Left colon (tissue), 2 donors: ENCODE measurements at places on chromosomes 4 and X. TPM values are rescaled to one million over a fixed set of nuclear protein-coding genes. Genes with fewer than 3 reads are reported as not detected.

DNA sequence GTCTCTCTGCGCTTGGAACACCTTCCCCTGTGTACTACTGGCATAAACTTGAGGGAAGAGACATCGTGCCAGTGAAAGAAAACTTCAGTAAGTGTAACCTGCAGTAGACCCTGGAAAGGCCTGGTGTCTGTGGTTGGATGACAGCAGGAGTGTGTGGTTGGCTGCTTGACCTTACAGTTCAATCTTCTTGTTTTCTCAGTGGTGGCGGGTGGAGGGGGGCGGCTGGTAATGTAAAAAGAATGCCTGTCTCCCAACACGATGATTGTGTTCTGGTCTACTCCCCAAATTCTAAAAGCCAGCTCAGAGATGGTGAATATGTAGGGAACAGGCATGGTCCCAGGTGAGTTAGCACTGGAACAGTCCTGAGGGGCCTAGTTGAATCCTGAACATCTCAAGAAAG, 18.6 kb downstream of the PSMD10 start:
- no peak for DNase-seq

Gene OR13H1
- total RNA-seq, result not detected

- no peak for DNase-seq
Measured at GRCh38 chrX:154797006-154797405, 8.3 kb downstream of the MPP1 start.

GRCh38 chr4:3296651-3297050, 3.8 kb downstream of the RGS12 start:
- DNase-seq, result no peak

Gene ADH4
- 0.31 TPM for total RNA-seq

DNA sequence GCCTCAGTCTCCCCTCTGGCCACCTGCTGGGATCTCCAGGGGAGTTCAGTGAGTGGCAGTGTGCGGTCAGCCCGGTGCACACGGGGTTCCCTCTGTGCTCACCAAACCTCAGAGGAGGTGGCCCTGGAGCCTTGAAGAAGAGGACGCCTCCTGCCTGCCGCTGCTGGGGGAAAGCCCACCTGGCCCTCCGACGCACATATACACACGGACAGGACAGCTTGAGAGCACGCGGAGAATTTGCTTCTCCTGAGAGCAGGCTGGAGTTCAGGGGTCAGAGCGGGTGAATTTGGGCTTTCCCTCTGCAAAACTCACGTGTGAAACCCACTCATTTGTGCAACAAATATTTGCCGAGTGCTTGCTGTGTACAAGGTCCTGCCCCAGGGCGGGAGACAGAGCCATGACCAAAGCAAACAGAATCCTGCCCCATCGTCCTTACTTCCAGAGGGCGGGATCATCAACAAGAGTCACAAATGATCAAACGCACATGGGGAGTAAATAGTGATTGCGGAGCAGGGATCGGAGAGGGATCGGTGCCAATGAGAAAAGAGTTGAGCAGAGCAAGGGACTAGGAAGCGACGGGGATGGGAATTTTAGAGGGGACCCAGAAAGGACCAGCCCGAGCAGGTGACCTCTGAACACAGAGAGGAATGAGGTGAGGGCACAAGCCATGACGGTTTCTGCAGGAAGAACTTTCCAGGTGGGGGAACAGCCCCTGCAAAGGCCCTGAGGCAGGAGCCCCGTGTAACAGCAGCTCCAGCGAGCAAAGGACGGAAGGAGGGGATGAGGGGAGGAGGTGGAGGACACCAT, 17.6 kb downstream of the BLOC1S4 start:
- no peak for DNase-seq

DNA sequence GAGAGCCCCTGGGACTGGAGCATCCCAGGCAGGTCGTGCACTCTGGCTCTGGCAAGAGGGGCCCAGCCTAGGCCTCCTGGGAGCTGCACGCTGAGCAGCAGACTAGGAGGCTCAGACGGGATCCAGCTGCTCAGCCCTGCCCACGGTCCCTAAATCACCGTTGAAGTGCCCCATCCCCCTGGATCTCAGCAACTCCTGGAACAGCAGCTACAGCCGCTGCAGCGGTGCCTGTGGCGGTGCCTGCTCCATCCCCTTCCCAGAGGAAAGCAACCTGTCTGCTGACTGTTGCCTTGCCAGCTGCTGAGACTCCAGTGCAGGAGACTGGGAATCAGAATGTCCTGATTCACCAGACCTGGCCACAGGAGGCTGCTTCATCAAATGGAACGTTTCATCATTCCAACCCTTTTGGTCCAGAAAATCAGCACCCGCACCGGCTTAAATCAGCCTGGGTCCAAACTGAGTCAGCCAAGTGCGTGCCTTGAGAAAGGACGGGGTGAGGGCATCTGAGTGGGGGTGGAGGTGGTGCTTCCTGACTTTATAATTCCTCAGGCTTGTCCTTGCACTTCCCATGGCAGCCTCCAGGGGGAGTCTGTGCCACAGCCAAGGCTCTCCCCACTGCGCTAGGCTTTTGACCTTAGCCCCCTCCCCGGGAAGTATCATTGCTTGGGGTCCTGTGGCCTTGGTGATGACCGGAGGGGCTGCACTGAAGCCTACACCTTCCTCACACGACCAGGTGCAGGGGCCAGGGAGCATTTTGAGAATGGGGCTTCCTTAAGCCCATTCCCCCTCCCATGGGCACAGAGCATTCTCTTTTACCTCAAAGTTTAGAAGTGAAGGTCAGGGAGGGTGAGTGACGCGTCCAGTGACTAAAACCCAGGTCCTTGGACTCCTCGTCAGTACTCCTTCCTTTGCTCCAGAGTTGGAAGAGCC, 6.5 kb downstream of the ZNF185 start:
- DNase-seq, result peak; percentile 56

Gene S100P
- 390 TPM for total RNA-seq

DNA sequence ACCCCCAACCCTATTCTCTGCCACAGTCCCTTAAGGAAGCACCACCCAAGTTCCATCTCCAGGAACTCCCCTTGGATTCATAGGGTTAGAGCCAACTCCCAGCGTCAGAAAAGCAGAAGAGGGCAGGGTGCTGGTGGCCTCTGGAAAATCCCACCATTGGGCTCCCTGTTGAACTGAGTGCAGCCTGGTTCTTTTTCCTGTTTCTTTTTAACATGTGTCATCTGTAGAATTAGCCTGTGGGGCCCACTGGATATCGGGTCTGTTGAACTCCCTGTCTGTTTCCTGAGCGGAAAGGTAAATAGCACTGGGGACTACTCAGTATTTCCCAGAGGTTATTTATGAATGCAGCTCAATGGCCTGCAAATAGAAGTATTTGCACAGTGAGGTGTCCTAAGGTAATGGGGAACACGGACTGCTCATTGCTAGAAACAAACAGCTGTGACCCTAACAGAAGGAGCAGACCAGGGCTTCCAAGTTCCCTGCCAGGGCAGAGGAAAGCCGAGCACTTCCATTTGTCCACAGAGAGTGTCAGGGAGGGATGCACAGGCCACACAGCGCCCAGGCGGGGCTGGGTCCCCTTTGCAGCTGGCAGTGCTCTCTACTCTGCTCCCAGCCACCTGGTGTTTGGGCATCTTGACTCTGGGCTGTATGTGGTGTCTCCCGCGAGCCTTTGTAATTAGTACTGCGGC, 102.6 kb downstream of the FHDC1 start:
- no peak for DNase-seq

GRCh38 chrX:20437683-20438082, 171.0 kb upstream of the RPS6KA3 start:
- no peak for DNase-seq

- no peak for DNase-seq
Measured at GRCh38 chr4:143372093-143372915, 35.6 kb downstream of the GAB1 start.

DNA sequence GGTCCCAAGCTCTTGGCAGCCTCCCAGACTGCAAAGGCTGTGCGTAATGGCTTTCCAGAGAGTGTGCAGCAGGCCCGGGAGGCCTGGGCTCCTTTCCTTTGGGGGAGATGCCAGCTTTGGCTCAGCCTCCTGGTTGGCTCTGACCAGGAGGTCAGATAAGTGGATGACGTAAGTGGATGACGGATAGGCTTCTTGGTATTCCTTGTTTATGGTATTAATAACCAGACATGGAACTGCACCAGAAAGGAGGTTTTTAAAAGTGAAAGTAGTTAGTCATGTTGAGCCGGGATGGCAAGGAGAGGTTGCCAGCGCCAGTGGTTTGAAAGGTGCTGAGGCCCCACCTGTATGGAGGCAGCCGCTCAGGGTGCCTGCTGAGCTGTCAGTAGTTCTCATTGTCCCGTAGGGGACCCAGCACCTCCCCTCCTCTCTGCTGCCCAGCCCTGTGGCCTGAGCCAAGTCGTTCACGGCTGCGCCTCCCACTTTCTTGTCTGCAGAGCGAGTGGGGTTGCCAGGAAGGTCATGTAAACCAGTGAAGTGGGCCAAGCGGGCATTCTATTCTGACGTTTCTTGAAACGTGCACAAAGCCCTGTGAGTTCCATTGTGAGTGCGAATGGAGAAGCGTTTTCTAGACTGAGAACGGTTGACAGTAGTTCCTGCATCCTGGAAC, 28.7 kb upstream of the STOX2 start:
- peak; percentile 68 for DNase-seq

GRCh38 chrX:117851025-117851424, 265.6 kb downstream of the KLHL13 start:
- DNase-seq, result no peak

GRCh38 chr4:78308517-78308916, 243.1 kb upstream of the ANXA3 start:
- DNase-seq, result no peak

DNA sequence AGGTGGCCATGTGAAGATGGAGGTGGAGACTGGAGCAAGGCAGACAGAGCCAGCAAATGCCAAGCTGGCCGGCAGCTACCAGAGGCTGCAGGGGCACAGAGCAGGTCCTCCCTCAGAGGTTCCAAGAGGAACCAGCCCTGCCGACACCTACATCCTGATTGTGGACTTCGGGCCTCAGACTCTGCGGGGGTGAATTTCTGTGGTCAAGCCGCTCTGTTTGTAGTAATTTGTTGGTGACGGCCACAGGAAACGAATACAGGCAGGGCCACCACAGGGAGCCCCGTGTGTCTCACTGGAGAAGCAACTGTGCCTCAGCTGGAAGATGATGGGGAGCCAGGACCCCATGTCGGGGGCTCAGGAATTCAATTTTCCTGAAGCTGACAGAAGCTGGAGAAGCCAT, 28.3 kb downstream of the ZFYVE28 start:
- DNase-seq, result no peak

- DNase-seq, result no peak
Measured at GRCh38 chrX:11381464-11381863, 88.3 kb downstream of the AMELX start.
